ENCODE measurements at places on chromosomes 7 and 10.

DNA sequence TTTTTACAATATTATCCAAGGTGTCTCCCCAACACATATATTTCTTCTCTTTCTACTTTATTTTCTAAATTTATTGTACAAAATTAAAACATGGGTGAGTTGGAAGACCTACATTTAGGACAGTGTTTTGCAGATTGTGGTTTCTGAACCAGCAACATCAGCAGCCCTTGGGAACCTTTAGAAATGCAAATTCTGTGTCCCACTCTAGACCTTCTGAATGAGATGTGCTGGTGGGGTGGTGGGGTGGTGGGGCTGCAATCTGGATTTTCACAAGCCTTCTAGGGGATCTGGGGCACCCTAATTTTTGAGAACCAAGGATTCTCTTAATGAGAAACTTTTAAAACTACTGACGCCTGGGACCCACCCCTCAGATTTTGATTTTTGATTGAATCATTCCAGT is 7.4 kb upstream of the PAPSS2 start:
- DNase-seq = no peak

DNA sequence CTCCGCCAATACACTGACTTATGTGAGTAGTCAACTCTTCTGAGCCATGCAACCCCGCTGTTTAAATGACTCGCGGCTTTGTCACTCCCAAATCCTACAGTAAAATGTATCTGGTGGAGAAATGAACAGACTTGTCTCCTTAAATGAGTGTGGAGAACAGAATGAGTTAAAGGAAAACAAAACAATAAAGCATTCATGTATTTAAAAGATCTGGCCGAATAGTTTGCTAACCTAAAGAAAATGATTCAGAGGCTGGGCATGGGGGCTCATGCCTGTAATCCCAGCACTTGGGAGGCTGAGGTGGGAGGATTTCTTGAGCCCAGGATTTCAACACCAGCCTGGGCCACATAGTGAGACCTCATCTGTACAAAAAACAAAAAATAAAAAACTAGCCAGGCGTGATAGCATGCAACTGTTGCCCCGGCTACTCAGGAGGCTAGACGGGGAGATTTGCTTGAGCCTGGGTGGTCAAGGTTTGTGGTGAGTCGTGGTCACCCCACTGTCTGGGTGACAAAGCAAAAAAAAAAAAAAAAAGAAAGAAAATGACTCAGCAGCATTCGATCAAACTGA is 86.5 kb upstream of the PFKP start:
- no peak for DNase-seq

- DNase-seq = peak; percentile 83
These were observed at the start of gene WDFY4 for GRCh38 chr10:48684792-48685623. Gene WDFY4 (plus strand): TSS chr10:48684873. CDS start chr10:48709733, 24,860 bp downstream.

DNA sequence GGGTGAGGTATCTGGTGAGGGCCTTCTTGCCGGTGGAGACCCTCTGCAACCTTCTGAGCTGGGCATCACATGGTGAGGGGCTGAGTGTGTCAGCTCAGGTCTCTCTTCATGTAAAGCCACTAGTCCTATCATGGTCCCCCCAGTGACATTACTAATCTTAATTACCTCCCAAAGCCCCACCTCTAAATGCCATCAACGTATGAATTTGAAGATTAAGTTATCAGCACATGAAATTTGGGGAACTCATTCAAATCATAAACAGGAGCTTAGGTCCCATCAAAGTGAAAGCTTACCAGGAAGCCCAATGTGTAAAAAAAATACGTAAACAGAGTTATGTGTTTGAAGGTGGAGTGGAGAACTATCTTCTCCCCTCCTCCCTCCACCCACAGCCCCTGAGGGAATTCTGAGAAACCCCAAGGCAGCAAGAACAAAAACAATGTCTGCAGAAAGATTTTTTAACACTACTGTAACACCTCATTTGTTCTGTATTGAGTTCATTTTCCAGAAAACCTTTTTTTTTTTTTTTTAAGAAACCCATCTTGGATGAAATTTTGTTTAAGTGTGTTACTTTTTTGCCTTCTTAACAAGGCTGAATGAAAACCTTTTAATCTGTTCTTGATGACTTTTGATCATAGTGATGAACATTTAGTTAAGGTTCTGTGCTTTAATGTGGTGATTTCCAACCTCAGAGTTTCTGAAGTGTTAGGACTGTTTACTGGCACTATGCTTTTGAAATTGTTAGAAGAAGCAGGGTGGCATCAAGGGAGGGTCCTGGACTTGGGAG is 19.1 kb upstream of the PCGF5 start:
- DNase-seq = no peak

DNA sequence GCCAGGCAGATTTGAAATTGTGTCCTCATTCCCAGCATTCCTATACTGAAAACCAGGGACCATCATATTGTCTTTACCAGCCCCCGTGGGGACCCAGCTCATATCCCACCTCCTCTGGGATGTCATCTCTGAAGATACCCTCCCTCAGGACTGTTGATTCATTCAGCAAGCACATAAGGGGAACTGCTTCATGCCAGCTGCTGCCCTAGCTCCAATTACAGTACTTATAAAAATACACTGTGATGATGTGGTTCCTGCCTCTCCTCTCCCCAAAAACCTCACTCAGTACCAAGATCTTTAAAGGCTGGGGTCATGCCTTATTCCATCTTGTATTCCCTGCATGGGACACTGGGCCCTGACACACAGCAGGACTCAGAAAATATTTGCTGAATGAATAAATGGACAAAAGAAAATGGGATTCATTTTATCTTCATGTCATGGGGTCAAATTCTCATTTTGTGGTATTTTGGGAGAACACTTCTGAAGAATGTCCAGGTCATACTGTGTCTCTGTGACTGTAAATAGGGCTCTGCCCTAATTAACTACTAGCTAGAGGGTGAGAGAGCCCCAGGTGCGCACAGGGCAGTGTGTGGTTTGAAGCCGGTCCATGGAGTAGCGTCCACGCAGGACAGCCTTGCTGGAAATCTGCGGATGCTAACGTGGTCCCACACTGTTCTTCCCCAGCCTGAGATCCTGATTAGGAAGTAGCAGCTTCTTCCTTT is 29.0 kb upstream of the DAGLB start:
- no peak for DNase-seq

DNA sequence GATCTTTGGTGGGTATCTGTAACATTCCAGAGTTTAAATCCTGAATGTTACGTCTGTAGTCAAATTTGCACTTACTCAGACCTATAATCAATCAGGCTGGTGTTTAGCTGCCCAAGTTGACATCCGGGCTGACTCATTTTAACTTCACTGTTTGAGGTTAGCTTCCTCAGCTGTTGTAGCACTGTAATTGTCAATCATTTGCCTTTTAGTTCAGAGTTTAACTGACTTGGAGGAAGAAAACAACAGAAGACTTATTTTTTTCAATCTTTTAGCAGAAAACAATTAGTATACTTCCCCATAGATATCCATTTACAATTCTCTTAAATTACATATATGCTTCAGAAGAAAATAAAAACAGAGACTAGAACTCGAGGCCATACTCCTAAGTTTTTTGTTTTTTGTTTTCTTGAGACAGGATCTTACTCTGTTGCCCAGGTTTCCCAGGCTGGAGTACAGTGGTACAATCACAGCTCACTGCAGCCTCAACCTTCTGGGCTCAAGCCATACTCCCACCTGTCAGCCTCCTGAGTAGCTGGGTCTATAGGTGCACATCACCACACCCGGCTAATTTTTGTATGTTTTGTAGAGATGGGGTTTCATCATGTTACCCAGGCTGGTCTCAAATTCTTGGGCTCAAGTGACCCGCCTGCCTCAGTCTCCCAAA is 38.5 kb upstream of the LRRC17 start:
- DNase-seq = peak; percentile 52

GRCh38 chr10:119355930-119356329 is 148.6 kb downstream of the GRK5 start:
- DNase-seq = no peak

- no peak for DNase-seq
These were observed 21.8 kb downstream of the ELFN1 start for GRCh38 chr7:1691601-1692514.

DNA sequence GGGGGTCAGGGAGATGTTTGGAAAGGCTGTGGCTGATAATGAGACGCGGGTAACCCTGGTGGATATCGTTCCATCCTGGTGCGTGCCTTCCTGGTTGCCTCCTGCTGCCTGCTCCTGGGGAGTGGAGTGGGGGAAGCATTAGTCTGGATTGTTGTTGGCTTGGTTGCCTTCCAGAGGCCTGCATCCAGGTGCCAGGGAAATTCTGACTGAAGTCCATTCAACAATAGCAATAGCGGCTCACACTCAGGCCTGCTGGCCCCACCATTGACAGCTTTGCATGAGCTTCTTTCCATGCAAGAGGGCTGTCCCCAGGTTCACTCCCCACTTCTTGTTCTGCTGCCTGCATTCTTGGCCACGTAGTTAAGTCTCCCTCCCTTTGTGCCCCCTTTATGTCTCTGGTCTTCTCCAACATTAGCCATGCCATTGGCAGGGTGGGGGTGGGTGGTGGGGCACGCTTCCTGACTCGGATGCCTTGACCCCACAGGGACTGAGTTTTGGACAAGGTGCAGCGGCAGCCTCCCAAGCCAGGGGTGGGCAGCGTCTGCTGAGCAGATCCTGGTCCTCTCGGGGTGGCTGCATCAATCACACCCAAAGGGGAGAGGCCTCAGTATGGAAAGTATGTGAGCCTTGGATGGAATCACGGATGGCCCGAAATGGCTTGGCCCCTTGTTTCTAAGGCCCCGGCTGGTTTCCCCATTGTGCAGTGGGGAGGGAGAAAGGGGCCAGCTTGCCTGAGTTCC is 150.2 kb downstream of the GRK5 start:
- no peak for DNase-seq

DNA sequence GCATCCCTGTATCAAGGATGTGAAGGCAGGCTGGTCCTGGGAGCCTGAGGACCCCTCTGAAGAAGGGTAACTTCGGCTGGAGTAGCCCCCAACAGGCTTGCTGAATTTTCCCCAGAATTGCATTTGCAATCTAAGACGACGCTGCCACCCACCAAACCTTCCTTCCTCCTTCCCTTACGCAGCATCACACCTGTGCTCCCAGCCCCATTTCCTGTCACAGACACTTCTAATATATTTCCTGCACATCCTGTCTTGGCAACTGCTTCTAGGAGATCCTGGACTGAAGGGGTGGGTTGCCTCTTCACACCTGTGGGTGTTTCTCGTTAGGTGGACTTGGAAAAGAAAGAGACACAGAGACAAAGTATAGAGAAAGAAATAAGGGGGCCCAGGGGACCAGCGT is 9.4 kb upstream of the PGAM1 start:
- no peak for DNase-seq

DNA sequence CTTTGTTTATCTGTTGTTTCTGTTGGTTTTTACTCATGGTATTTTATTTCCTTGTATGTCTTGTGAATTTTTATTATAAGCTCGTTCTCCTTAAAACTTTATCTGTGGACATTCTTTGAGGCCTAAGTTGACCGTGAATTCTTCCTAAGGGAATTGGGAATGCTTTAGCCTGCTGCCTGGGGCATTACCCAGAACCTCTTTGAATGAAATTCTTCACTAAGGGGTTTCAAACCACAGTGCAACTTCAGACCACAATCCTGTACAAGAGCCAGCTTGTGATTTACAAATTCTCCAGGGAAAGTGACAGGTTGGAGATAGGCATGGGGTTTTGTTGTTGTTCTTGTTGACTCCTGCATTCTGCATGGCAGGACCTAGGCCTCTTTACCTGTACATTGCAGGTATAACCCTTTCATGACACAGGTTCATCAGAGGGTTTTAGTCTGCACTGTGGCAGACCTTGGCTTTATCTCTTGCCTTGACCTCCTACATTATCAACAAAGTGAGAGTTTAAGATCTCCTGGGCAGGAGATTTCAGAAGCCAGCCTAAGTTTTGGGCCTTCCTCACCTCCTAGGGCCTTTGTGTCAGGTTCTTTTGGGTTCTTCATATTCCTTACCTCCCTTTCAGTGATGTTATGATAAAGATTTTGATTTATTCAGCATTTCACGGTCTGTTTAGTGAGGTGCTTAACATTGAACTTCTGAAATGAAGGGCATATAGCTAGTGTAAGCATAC is 70.2 kb downstream of the ABCC2 start:
- DNase-seq = no peak

- no peak for DNase-seq
These were observed 2.0 kb upstream of the NFKB2 start for GRCh38 chr10:102393411-102394078.

GRCh38 chr10:34244756-34245484 is 570.2 kb downstream of the PARD3 start:
- no peak for DNase-seq

- no peak for DNase-seq
These were observed 141.6 kb downstream of the PKD1L1 start for GRCh38 chr7:47806701-47807103.

- no peak for DNase-seq
These were observed 20.8 kb downstream of the ACSM6 start for GRCh38 chr10:95214793-95215192.

GRCh38 chr7:151603951-151604350 is 84.3 kb upstream of the RHEB start:
- no peak for DNase-seq

DNA sequence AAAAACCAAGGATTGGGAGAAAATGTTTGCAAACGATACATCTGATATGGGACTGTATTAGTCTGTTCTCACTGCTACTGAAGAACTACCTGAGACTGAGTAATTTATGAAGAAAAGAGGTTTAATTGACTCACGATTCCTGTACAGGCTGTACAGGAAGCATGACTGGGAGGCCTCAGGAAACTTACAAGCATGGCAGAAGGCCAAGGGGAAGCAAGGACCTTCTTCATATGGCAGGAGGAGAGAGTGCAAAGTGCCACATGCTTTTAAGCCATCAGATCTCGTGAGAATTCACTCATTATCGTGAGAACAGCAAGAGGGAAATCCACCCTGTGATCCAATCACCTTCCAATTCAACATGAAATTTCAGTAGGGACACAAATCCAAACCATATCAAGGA is 11.0 kb downstream of the ZNF713 start:
- DNase-seq = no peak

- DNase-seq = no peak
These were observed 61.6 kb upstream of the BTRC start for GRCh38 chr10:101292194-101293006.

Measured in GM10248 (cell line).